ENCODE measurements at places on chromosomes 3 and 15.

DNA sequence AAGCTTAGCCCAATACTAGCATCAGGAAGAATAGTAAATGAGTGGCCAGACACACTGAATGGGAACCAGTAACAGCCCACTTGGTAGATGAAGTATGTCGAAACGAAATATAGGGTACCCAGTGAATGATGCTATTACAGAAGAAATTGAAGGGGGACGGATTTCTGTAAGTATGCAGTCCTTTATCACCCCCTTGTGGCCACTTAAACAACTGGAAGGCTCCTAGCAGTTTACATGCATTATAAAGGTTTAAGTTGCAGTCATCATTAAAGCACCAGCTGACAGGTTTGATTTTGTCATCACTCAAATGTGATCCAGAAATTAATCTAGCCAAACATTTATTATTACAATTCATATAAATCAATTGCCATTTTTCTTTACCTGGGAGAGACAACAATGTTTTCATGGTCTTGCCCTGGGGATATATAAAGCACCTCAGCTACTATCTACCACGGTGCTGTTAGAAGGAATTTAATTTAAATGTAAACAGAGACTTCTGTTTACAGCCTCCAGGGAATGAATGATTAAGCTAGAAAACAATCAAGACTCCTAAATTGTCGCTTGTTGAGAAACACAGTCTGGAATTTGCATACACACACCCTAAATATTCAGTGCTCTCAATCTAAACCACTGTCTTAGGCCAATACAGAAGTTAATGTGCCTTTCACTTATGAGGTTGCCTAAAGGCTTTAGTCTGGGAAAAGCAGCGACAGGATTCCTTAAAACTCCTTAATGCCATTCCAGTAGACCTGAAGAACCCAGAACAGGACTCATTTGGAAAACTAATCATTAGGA, 7.8 kb downstream of the EIF1B start:
- DNase-seq, result peak; percentile 44

GRCh38 chr15:37105889-37106288, 5.5 kb upstream of the MEIS2 start:
- DNase-seq, result no peak

GRCh38 chr15:37122703-37123102, 22.4 kb upstream of the MEIS2 start:
- DNase-seq, result no peak

GRCh38 chr15:57611123-57611522, 19.4 kb downstream of the MYZAP start:
- no peak for DNase-seq

- DNase-seq, result no peak
Observed at GRCh38 chr3:142459929-142460328, 12.1 kb upstream of the XRN1 start.

GRCh38 chr3:115146032-115146417, 1.1 kb downstream of the ZBTB20 start:
- peak; percentile 41 for DNase-seq

DNA sequence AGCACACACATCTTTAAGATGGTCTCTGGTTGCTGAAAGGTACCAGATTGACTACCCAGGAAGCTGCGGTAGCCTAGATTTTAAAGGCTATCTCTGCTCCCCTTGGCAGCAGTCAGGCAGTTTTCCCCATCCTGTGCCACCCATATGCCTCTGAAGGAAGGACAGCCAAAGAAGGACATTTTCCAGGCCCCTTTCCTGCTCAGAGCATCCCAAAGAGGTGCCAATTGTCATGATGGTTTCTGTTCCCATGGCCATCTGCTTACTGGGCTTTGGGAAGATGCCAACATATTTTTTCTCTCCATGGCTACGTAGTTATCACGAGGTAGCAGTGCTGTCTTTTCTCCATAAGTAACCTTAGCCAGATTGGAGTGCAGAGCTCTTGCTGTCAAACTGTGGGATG, 39.7 kb downstream of the UNC13C start:
- no peak for DNase-seq

DNA sequence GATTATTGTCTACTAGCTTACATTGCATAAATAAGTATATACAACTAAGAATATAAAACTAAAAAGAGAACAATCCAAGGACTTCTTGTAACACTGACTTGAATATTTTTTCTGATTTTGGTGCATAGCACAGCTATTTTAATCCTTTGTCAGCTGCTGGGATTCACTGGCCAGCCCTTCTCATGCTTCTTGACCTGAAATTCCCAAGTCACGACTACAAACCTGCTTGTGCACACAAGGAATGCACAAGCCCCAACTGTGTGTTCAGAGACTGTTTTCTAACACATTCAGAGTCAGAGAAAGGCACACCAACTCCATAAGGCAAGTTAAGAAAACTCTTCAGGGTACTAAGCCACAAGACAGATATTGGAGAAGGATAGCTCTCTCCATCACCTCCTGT, 80.9 kb downstream of the TNIK start:
- no peak for DNase-seq

GRCh38 chr3:186694288-186695032, 22.7 kb upstream of the KNG1 start:
- no peak for DNase-seq

DNA sequence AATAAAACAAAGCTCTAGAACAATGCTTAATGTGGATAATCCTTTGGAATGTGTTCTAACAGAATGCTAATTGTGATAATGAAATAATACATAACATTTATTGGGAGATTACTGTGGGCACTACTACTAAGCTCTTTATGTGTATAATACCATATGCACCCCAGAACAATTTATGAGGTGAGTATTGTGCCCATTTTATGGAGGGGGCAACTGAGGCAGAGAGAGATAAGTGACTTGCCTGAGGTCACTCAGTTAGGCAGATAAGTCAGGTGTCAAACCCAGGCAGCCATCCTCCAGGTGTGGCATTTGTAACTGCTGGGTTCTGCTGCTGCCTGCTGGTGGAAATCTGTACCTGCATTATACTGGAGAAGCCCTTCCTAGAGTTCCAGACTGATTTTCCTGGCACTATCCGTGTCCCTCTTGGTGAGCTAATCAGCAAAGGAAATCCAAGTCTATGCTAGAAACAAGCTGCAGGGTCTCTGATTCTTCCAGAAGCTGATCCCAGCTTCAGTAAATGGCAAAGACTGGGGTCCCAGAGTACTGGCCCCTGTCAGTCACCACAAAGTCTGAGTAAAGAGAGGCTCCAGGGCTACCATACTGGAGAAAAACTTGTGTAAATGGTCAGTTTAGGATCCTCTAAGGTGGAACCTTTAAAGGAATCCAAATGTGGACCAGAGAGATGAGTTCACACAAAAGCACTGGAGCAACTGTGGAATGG, 22.6 kb upstream of the RBP1 start:
- DNase-seq, result no peak

GRCh38 chr3:56870436-56870835, 68.7 kb upstream of the ARHGEF3 start:
- no peak for DNase-seq

- DNase-seq, result no peak
Observed at GRCh38 chr3:112611752-112612515, 29.0 kb downstream of the CCDC80 start.

- DNase-seq, result no peak
Observed at GRCh38 chr15:99486371-99487336, 79.1 kb upstream of the MEF2A start.

DNA sequence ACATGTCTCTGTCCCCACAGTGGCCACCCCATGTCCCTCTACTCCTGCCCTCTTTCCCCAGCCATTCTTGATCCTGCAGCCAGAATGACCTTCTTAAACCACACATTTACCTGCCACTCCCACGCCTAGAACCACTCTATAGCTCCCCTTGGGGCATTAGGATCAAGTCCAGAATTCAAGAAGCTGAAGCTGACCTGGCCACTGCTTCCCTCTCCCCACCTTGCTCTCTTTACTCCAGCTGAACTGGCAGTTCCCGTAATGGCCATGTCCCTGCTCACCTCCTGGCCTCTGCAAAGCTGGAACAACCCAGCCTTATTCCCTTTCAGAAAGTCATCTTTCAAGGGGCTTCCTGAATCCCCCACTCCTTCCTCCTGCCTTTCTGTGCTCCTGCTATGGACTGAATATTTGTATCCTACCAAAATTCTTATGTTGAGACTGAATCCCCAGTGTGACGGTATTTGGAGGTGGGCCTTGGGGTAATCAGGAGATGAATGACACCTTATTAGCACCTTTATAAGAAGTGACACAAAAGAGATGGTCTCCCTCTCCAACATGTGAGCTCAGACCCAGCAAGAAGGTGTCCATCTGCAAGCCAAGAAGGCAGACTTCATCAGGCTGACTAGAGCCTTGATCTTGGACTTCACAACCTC, 3.8 kb downstream of the CSRNP1 start:
- no peak for DNase-seq

DNA sequence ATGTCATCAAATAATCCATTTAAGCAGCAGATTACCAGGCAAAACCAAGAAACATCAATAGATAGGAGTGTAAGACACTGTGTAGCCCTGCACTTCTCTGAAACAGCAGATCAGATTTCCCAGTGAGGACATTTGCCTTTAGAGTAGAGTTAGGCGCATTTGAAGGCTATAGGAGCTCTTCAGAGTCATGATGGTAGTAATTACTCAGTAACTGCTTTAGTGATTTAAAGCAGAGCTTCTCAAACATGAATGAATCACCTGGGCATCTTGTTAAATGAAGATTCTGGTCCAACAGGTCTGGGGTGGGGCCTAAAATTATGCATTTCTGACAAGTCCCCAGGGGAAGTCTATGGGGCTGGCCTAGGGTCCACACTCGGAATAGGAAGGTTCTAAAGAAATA, 36.9 kb downstream of the THRB start:
- no peak for DNase-seq

DNA sequence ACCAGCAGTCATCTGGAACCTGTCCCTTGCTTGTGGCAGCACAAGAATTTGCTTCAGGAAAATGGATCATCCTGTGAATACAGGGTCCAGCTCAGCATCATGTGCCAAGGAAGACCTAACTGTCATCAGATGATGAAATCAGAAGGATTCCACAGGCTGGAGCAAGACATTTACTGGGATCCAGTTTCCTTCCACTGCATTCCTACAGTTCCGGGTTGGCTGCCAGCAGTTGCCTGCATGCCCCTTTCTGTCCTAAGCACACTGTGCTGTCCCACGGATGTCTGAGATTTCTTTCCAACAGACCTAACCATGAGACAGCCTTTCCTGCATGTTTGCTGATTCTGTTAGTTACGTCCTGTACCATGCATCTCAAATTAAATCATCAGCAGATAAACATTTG, 140.7 kb downstream of the IMPG2 start:
- no peak for DNase-seq

DNA sequence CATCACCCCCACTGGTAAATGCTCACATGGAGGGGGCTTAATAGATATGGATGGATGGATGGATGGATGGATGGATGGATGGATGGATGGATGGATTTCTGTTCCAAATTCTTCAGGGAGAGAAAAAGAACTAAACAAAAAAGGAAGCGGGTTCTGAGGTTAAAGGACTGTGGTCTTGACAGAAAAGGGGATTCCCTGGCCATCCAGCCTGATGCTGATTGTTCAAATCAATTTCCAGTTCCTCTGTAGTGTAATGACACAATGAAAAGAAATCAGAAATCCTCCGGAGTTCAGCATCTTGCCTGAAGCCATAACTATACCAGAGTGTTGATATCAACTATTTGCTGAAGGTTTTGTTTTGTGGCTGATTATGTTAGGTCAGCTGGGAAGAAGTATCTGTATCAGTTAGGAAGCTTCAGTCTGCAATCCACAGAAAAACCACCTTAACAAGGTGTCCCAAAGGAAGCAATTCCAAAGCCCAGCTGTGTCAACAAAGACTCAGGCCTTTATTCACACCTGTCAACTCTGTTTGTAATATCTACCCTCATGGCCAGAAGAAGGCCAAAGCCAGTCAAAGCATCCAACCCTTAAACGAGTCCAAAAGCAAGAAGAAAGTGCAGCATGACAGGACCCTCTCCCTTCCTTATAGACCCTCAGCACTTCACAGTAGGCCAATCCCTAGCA, 24.5 kb upstream of the RASA2 start:
- no peak for DNase-seq

DNA sequence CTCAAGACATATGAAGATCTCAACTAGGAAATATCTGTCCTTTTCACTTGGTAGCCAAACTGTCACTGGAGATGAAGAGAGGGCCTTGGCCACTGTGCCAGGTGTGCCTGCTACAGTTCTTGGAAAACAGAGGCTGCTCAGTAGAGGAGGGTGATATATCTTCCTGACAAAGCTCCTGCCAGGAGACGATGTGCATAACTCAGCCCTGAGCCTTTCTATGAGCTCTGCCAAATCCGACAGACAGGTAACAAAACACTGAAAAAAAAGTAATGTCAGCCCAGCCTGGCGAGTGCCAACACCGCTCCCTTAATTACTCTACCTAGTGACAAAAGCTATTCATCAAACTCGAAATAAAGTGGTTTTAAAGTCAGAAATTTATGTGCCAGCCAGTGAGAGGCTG, 123.2 kb downstream of the MFSD1 start:
- no peak for DNase-seq

- peak; percentile 1 for DNase-seq
Observed at GRCh38 chr3:143775459-143775858, 72.8 kb downstream of the SLC9A9 start.

- no peak for DNase-seq
Observed at GRCh38 chr3:158248261-158248660, 138.4 kb downstream of the RSRC1 start.

DNA sequence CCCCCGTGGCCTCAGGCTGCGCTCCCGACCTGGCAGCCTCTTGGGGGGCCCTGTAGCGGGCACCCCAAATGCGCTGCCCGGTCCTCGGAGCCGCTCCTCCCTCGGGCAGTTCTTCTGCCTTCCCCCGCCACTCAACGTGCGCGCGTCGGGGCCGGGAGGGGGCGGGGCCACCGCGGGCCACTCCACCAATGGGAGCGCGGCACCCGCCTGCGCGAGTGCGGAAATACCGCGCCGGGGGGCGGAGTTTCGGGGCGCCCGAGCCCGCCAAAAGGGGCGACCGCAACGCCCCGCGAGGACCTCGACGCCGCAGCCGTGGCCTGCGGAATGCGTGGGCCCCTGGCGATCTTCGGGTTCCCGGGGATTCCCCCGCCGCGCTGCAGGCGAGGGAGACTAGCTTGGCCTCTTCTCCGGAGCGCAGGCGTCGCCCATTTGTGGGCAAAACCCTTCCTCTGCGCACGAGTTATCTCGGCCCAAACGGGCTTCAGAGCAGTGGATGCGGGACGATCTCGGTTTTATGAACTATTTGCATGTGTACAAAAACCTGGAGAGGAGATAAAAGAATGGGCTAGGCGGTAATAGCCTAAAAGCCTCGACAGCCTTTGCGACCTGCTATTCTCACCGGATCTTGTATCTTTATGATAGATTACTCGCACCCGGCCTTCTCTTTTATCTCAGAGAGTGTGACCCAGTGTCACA, at the start of gene TASOR:
TASOR (minus strand) TSS at position 144 of the 696 bp plus-strand sequence. CDS start 259 bp downstream, outside the sequence.
- DNase-seq, result peak; percentile 82

- DNase-seq, result no peak
Observed at GRCh38 chr3:62600033-62600432, 226.7 kb upstream of the FEZF2 start.

- no peak for DNase-seq
Observed at GRCh38 chr3:39143051-39143885, 10.1 kb downstream of the CSRNP1 start.

DNA sequence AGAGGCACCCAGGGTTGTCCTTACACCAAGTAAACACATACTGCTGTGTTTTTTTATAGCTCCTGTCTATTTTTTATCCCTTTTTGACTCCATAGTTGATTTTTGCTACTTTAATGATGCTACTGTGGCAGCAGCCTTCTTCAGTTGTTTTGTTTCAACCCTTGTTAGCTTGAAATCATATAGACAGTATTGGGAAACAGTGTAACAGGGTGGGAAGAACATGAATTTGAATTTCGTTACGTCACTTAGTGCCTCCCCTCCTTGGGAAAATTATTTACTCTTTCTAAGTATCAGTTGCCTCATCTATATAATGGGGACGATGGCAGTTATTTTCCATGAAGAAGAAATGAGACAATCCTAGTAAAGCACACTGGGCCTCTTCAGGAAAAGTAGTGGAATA, 409.8 kb upstream of the TPRG1 start:
- DNase-seq, result no peak

All from effector memory CD8-positive, alpha-beta T cell (primary cell).